ENCODE measurements at places on chromosomes 1 and 21. TPM values are rescaled to one million over a fixed set of nuclear protein-coding genes. Genes with fewer than 3 reads are reported as not detected.

The AMPD1 gene
- total RNA-seq: not detected

The ZMYND12 gene
- not detected for total RNA-seq

GRCh38 chr1:204883405-204883804 lies 12.7 kb downstream of the NFASC start:
- DNase-seq: no peak

DNA sequence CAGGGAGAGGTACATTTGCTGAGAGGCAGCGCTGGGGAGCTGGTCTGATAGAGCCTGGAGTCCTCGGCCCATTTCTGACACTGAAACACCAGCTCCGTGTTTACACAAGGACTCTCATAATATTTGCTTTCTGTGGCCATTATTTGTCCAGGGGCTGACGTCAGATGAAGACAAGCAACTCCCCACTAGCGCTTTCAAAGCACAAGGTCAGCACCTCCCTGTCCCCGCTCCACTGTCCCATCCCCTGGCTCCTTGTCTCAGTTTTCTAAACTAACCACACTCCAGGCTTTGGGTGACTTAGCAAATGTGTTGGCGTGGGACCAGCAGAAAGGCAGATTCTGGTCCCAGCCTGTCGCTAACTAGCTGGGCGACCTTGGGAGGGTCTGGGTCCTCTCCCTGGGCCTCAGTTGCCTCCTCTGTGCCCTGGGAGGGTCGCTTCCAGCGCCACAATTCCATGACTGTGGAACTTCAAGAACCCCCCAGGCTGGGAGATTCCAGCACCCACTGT lies 37.4 kb upstream of the ZBTB40 start:
- DNase-seq: no peak

GRCh38 chr1:206098242-206098919 lies 18.8 kb downstream of the AVPR1B start:
- no peak for DNase-seq

GRCh38 chr1:215529571-215529970 lies 37.5 kb upstream of the KCTD3 start:
- DNase-seq: no peak

GRCh38 chr21:44383216-44383615 lies 29.8 kb downstream of the TRPM2 start:
- DNase-seq: no peak

DNA sequence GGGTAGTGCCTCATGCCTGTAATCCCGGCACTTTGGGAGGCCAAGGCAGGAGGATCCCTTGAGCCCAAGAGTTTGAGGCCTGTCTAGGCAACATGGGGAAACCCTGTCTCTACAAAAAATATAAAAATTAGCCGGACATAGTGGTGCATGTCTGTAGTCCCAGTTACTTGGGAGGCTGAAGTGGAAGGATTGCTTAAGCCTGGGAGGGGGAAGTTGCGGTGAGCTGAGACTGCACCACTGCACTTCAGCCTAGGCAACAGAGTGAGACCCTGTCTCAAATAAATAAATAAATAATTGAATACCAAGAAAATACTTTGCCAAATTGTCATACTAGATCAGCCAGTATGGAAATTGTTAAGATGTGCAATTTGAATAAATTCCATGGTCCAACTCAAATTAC lies 5.9 kb upstream of the RBBP5 start:
- no peak for DNase-seq
